HAP-1 (cell line): ENCODE measurements at places on chromosomes 2 and 18.

DNA sequence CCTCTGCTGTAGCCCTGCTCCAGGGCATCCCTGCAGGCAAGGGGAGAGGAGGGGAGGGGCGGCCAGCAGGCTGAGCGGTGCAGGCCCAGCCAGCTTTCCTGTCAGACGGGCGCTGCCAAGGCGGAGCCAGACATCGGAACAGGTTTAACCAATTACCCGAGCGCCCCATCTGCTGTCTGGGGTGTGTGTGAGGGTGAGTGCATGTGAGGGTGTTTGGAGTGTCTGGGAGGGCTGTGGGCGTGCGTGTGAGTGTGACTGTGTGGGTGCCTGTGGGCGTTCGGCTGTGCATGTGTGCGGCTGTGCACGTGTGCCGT lies 20.0 kb downstream of the EMX1 start:
- DNase-seq: no peak

DNA sequence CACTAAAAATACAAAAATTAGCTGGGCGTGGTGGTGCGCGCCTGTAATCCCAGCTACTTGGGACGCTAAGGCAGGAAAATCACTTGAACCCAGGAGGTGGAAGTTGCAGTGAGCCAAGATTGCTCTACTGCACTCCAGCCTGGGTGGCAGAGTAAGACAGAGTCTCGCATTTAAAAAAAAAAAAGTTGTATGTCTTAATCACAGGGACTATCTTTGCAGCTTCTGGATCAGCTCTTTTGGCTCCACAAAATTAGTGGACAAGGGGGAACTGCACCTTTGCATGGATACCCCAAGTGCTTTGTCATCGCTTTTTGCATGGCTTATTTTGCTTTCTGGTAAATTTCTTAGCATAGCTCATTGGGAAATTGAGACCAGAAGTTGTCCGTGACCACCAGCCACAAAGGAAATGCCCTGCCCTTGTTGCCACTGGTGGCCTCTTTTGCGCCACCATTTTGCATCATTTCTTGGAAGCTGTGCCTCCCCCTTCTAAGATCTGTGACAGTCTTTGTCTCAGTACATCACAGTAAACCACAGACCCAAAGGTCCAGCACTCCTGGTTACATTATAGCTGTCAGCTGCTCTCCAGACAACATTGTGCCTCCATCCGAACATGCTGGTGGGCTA lies 43.9 kb upstream of the PCBP1 start:
- no peak for DNase-seq

- DNase-seq: no peak
These were observed 14.9 kb upstream of the KDM3A start for GRCh38 chr2:86426271-86426670.

- no peak for DNase-seq
These were observed 61.1 kb downstream of the GATA6 start for GRCh38 chr18:22230471-22230945.

DNA sequence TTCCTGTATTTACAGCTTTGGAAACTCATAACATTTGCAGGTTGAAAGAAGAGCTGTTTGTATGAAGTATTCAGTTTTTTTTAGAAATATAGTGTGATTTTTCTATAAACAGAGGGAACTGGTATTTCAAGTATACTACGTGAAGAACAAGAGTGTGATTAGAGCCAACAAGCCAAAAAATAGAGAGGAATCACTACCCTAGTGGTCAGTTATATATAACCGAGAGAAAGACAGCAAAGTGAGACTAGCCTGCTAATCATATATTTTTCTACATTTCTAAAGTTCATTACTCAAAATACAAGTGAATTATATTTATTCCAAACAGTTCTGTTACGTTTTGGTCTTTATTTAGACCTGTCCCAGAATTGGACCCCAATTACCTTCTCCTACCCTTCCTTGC lies 444.8 kb upstream of the NRP2 start:
- DNase-seq: no peak

DNA sequence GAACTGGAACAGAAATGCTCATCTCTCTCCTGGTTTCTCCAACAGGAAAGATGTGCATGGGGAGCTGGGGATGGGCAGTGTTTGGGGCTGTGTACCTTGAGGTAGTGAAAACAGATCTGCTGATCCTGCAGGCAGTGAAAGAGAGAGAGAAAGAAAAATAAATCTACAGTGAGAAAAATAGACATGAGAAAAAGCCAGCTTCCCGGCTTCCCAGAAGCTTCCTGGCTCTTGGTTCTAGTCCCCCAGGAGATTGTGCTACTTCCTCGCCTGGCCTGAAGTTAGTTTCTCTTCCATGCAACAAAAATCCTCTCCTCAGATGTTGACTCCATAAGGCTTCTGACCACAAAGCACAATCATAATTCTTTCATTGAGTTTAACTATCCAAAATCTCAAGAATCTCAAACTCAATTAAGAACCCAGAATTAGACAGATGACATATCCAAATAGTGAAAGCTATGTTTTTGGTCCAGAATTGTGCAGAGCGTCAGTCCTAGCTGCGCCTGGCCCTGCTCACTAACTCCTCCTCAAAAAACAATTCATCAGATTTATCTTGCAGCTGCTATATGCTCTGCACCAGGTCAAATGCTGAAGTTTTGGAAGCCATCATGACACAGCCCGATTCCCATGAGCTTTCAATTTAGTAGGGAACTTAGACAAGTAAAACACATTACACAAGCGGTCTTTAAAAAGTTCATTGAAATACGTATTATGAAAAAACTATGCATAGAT lies 20.1 kb upstream of the NAB1 start:
- no peak for DNase-seq

- DNase-seq: no peak
These were observed 165.3 kb downstream of the TNS1 start for GRCh38 chr2:217837530-217837929.

DNA sequence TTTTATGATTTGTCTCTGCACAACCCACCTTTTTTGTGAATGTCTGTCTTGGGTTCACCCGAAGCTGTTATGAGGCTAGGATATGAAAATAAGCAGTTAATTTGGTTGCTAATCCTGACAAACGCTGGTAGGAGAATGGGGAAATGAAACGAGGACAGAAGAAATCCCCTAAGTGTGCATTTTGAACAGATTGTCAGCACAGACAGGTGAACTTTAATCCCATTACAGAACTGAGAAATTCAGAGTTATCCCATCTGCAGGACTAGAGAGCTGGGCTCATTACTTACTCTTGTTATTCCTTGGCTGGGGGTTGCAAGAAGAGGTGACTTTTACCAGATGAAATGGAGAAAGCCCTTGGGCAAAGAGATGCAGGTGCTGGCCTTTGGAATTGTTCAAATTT lies 123.3 kb upstream of the NYAP2 start:
- no peak for DNase-seq

- DNase-seq: no peak
These were observed 68.4 kb downstream of the RRM2 start for GRCh38 chr2:10190737-10191532.

GRCh38 chr2:45778720-45779171 lies 127.3 kb downstream of the PRKCE start:
- DNase-seq: peak; percentile 49

GRCh38 chr2:161161074-161161706 lies 962 bp downstream of the TANK start:
- no peak for DNase-seq

DNA sequence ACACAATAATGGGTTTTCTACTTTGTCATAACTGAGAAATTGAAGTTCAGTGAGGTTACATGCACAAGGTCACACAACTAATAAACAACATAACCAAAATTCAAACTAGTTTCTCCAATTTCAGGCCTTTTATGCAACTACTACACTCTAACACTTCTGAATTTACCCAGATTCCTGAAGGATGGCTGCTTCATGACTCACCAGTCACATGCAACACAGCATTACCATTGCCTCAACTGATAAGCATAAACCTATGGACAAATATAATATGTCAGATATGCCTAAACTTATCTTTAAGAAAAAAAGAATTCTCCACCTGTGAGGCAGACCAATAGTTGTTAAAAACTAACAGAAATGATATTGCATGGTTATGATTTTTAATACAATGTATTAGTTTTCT lies 586.5 kb upstream of the SLC8A1 start:
- DNase-seq: no peak

DNA sequence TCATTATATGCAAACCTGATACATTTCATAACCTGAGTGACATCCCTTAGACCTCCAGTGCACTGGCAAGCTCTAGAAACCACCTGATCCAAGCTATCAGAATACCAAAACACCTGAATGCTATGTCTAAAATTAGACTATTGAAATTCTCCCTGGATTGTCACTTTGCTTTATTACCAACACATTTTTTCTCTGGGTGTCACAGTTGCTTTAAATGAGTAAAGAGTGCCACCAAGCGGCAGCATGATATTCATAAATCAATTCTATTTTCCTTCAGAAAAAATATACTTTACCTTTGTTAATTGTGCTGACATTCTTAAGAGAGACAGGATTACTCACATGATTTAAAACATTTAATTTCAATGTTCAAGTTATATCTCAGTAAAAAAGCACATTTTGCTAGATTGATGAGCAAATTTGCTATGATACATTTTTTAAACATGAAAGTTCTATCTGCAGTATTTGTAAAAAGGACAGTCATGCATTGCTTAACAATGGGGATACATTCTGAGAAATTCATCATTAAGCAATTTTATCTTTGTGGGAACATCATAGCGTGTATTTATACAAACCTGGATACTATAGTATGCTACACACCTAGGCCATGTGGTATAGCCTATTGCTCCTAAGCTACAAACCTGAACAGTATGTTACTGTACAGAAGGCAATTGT lies 338.4 kb upstream of the SLC39A10 start:
- DNase-seq: peak; percentile 69

- DNase-seq: no peak
These were observed 42.6 kb upstream of the RNF152 start for GRCh38 chr18:61935362-61935761.

GRCh38 chr2:20186078-20186854 lies 38.7 kb downstream of the SDC1 start:
- DNase-seq: no peak

GRCh38 chr18:48917579-48918517 lies 32.9 kb downstream of the SMAD7 start:
- DNase-seq: no peak

- DNase-seq: no peak
These were observed 208.2 kb upstream of the REV1 start for GRCh38 chr2:99697811-99698568.

DNA sequence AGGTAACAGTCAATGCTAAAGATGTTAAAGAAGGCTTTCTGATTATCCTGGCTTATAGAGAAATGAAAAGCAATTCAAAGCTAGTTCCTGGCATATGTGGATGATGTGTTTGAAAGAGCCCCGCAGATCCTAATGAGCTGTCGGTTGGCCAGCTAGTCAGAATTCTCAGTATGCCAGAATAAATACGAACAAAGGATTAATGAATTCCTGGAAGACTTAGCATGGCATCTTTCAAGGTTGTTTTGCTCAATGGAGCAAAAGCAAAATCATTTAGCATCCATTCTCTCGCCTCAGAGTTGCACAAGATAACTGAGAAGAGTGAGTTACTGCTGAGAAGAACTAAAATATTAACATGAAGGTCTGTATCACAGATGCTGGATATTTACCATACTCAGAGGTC lies 307.6 kb downstream of the RIT2 start:
- no peak for DNase-seq

DNA sequence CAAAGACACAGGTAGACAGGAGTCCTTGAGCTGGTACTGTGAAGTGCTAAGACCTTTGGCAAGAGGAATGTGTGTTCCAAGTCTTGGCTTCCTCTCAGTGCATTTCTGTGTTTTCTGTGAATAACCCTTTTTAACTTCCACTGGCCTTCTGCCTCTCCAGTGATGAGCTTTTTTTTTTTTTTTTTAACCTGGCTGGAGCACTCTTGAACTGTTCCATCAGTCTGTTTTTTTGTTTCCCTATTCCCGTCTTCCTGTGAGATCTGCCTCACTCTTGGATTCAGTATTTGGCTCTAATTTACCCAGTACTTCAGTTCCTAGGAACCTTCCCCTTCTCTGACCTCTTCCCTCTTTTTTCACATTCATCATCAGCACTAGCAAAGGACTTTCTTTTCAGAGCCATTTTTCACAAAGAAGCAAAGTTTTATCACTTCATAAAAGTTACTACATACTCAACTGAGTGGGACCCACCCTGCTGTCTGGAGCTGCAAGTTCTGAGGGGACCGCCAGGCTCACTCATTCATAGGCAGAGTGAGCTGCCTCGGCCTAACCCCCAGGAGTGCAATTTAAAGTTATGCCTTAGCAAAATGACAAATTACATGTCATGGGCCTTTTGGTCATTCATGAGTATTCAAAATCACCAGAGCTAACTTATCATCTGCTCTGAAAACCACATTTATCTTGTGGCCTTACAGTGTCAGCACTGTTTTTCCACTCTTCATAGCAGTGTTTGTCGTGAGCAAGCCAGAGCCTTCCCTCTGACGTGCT lies 126.9 kb upstream of the DAPL1 start:
- DNase-seq: no peak

DNA sequence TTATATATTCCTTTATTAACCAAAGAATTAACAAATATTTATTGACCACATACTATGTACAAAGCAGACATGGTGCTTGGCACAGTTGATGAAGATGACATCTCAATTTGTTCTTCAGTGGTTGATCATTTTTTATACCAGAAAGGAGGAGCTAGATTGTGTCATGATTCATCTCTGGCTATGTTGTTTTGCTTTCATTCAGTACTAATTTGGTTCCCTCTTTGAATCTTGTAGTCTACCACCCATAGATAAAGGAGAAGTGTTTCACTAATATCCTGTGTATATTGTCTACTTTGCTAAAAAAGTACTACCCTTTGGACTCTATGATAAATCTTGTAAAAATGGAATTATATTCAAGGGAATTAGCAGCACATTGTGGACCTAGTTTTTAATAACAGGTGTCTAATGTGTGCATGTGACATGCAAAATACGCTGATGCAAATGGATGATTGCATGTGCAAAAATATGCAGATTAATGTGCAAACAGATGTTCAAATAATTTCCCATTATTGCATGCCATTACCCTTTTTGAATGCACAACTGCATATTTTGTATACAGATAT lies 313.2 kb upstream of the ZEB2 start:
- DNase-seq: no peak

- no peak for DNase-seq
These were observed 36.9 kb downstream of the CRACDL start for GRCh38 chr2:98899041-98899702.

DNA sequence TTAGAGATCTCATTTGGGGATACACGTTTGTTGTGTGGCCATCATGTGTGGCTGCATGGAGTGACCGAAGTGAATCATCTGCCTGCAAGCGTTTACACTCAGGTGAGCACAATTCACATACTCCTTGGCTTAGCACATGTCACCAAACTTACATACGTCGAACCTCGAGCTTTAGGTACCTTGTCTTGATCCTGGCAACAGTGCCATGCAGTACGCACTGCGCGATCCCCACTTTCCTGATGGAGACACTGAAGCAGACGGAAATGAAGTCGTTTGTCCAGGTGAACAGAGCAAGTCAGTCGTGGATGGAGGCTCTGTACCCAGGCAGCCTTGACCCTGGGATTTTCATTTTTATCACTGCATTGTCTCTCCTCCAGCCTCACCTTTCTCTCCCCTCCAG lies 32.3 kb downstream of the KLHL29 start:
- DNase-seq: no peak
